Tibial nerve (tissue), 4 donors: ENCODE measurements at places on chromosomes 3 and 15.

DNA sequence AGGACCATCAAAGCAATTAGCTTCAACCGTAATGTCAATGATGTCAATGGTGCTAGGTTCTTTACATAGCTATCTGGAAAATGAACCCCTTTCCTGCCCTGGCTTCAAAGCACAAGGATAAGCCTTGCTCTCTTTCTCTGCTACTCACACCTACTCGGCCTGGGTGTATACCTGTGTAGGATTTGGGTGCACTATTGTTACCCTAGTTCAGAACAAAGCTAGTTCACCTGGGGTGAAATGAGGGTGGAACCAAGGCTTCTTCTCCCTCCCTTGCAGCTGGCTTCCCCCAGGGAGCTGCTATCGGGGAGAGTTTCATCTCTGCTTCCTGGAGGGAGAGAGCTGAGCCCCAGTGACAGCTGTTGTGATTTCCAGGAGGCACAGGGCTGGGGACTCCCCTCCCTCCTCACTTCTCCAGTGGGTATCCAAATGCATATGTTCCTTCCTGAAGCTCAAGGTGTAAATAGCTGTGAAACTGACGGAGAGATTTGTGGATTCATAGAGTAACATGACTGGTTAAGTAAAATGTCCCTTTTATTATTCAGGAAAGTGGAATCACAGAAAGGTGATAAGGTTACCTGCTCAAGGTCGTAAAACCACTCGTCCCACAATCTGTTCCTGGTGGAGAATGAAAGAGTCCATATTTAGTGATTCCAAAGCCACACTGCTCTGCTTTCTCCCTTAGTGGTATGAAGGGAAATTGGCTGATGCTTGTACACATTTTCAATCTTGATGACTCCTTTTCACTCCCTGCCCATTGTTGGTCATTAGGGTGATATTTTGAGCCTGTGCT lies 11.8 kb upstream of the C3orf70 start:
- DNase-seq: no peak

- DNase-seq: no peak
Observed at GRCh38 chr3:60160111-60160821, 1091.0 kb downstream of the FHIT start.

DNA sequence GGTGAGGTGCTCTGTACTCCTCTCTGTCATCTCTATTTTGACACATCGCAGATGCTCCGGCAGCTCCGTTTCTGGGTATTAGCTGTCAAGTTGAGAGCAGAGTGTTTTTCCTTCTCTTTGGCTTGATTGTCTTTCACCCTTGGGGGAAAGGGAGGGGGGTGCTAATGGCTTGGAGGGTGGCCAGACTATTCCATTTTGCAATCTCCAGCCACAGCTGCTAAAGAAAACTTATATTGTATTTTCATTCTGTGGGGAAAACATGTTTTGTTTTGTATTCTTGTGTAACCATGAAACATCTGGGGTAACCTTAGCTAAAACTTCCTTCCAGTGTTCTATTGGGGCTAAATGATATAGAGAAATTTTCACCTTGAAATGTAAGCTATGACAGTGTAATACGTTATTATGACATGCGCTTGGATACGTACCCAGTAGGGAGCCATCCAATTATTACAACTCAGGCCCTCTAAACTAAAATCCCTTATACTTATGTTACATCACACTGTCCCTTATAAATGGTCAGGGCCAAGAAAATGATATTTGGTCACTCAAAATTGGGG lies 14.0 kb upstream of the LARP6 start:
- DNase-seq: peak; percentile 46

DNA sequence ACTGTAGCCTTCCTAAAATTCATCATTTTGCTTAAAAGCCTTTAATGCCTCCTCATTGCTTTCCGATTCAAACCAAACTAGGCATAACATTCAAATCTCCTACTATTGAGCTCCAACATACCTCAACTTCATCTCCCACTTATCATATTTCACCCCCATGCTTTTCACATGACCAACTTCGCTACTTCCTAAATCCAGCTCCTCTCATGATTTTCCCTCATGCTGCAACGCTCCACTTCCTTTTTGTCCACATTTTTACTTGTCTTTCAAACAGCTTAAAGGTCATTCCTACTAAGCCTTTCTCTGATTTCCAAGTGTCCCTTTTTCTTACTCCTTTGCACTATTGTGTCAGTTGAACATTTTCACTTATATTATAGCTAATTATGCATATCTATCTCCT lies 20.3 kb upstream of the ANXA2 start:
- no peak for DNase-seq

GRCh38 chr3:130738241-130738640 lies 8.4 kb downstream of the PIK3R4 start:
- no peak for DNase-seq

- no peak for DNase-seq
Observed at GRCh38 chr15:33375236-33375635, 64.5 kb downstream of the RYR3 start.
